ENCODE measurements at places on chromosomes 3 and 15.

- no peak within 1 kb of the TSS for H3K4me3 ChIP-seq
- no peak within 1 kb of the TSS for H3K27ac ChIP-seq
- no peak for DNase-seq
- peaks cover 42% of the 10 kb centered on the region for H3K36me3 ChIP-seq
- H3K27me3 ChIP-seq: no peaks in the 10 kb centered on the region
Observed at GRCh38 chr3:10292505-10293419, at the start of gene GHRL. TSS of gene GHRL (minus strand) at chr3:10292947. CDS start at chr3:10290180, 2,767 bp downstream.

DNA sequence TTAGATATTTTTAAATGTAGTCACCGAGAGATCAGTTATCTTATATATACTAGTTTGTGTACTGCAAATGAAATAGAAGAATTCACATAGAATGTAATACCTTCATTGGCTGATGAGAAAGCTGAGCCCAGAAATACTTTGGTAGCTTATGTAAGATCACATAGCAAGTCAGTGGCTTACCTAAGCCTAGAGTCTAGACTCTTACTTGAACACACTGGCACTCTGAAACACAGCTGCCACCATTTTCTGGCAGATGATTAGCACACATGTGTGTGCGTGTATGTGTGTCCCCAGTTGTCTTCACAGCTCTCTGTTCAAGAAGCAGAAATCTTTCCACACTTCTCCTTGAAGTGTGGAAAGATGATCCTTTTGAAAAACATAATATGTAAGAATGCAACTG is 124.3 kb downstream of the NEO1 start:
- H3K4me3 ChIP-seq: no peak overlapping the region
- no peaks in the 10 kb centered on the region for H3K36me3 ChIP-seq
- H3K4me1 ChIP-seq: no peaks in the 10 kb centered on the region
- no peak for DNase-seq

DNA sequence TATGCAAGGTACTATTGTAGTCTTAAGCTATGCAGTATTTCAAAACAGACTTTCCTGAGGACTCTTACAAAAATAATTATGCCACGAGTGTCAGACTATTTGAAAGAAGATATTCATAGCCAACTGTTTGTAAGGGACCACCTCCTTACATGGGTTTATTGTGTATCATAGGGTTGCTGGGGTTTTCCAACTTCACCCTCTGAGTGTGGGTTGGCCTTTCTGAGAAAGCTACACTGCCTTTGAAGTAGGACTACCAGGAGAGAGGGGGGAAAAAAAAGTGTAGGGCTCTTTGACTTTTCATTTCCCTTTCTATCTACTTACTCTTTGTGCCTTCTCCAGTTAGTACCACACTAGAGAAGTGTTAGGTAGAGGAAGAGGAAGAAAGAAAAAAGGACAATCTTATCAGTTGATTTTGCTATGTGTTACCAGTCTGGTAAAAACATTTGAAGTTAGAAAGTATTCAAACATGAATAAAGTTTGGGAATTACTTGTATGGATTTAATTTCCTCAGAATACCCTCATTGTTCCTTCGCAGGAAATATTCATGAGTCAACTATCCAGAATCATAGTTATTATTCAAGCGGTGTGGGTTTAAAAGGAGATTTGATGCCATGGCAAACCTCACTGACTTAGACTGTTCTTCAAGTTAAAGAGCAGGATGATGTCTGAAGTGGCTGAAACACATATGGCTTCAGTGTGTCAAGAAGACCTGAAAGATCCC is 329.3 kb upstream of the THBS1 start:
- H3K36me3 ChIP-seq: no peaks in the 10 kb centered on the region
- no peak overlapping the region for H3K4me3 ChIP-seq
- DNase-seq: no peak
- H3K27ac ChIP-seq: no peak overlapping the region
- H3K27me3 ChIP-seq: no peaks in the 10 kb centered on the region

- H3K36me3 ChIP-seq: no peaks in the 10 kb centered on the region
- H3K27me3 ChIP-seq: no peaks in the 10 kb centered on the region
- no peak for DNase-seq
- no peaks in the 10 kb centered on the region for H3K4me1 ChIP-seq
- H3K4me3 ChIP-seq: no peak overlapping the region
Observed at GRCh38 chr3:138359919-138360868, 11.8 kb downstream of the MRAS start.

DNA sequence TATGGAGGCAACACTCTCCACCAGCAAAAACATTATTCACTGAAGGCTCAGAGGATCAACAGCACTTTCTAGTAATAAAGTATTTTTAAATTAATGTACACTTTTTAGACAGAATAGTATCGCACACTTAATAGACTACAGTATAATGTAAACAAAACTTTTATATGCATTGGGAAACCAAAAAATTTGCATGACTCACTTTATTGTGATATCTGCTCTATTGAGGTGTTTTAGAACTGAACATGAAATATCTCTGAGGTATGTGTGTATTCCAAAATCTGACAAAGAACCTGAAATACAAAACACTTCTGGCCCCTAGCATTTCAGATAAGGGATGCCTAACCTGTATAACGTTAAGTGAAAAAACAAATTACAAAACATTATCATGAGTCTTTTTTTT is 99.7 kb downstream of the PRICKLE2 start:
- no peak overlapping the region for H3K27ac ChIP-seq
- no peak overlapping the region for H3K4me3 ChIP-seq
- no peaks in the 10 kb centered on the region for H3K36me3 ChIP-seq
- H3K27me3 ChIP-seq: no peaks in the 10 kb centered on the region
- H3K4me1 ChIP-seq: no peaks in the 10 kb centered on the region

GRCh38 chr3:123605789-123606234 is 21.0 kb upstream of the HACD2 start:
- H3K4me1 ChIP-seq: no peaks in the 10 kb centered on the region
- no peak overlapping the region for H3K4me3 ChIP-seq
- DNase-seq: no peak
- H3K36me3 ChIP-seq: no peaks in the 10 kb centered on the region
- H3K27me3 ChIP-seq: no peaks in the 10 kb centered on the region
- no peak overlapping the region for H3K27ac ChIP-seq

DNA sequence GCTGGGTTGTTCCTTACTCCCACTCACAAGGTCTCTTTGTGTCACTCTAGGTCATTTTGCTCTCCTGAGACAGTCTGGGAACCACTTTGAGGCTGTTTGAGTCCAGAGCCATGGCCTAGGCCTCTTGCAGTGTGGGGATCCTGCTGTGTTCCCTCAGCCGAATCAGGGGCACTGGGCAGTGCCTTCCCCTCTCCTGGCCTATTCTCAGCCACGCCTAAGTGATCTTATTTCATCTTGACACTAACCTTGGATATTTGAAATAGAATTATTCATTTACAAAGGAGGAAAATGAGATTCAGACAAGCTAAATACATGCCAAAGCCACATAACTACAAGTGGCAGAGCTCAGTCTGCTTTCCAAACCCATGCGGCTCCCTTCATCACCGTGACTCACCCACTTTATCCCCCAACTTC is 557.2 kb upstream of the TBL1XR1 start:
- DNase-seq: no peak
- H3K27ac ChIP-seq: no peak overlapping the region
- H3K4me3 ChIP-seq: no peak overlapping the region
- no peaks in the 10 kb centered on the region for H3K36me3 ChIP-seq

- H3K27ac ChIP-seq: no peak overlapping the region
- DNase-seq: no peak
- no peaks in the 10 kb centered on the region for H3K36me3 ChIP-seq
- H3K4me3 ChIP-seq: no peak overlapping the region
- no peaks in the 10 kb centered on the region for H3K27me3 ChIP-seq
Observed at GRCh38 chr3:5017925-5018531, 38.8 kb downstream of the BHLHE40 start.

DNA sequence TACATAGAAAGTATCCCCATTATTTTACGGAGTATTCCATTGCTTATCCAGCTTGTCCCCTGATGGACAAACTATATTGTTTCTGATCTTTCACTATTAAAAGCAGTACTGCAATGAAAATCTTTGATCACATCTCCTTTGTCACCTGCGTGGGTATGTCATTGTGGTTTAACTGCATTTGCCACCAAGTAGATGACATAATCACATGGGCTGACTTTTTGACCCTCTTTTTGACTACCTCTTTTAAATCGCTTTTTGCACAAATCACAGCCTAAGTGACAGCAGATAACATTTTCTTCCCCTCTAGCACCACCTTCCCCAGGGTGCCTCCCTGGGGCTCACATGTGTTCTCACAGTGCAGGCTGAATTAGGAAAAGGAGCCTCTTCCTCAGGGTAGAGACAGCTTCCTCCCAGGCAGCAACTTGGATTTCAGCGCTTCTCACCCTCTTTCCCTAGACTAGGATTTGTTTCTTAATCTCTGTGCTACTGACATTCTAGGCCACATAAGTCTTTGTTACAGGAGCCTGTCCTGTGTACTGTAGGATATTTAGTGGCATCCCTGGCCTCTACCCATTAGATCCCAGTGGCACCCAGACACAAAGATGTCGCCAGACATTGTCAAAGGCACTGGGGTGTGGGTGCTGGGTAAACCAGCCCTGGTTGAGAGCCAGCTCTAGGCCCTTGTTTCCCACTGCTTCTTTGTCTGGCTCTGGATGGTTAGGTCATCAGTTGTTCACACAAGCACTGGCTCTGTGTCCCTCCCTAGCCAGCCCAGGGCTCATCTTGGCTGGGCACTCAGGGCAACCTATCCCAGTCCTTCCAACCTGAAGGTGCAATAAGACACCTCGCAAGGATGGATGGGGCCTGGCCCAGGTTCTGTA is 1.3 kb upstream of the RBP1 start:
- no peak for DNase-seq
- H3K27me3 ChIP-seq: peaks cover 28% of the 10 kb centered on the region
- no peak overlapping the region for H3K4me3 ChIP-seq
- H3K27ac ChIP-seq: no peak overlapping the region
- H3K36me3 ChIP-seq: no peaks in the 10 kb centered on the region
- H3K4me1 ChIP-seq: no peaks in the 10 kb centered on the region

GRCh38 chr15:91782221-91782620 is 71.3 kb upstream of the SLCO3A1 start:
- H3K4me1 ChIP-seq: no peaks in the 10 kb centered on the region
- H3K27ac ChIP-seq: no peak overlapping the region
- DNase-seq: no peak
- no peak overlapping the region for H3K4me3 ChIP-seq

DNA sequence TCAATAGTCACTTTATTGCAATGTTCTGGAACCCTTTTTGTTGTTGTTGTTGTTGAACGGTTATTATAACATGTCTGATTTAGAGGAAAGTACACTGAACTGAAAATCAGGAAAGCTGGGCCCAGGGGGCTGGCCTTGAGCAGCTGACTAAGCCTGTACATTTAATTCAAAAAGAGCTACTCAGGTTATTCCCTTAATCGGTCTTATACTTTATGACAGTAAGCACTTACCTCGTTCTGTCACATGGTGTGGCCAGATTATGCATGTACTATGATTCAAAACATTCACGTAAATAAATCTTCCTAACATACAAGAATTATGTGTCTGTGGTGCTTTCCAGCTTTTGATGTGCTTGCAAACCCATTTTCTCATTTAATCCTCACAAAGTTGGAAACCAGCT is 382.5 kb upstream of the TPRG1 start:
- H3K27me3 ChIP-seq: no peaks in the 10 kb centered on the region
- no peak for DNase-seq
- H3K36me3 ChIP-seq: no peaks in the 10 kb centered on the region
